Pulmonary artery endothelial cell (primary cell): ENCODE measurements at places on chromosomes 13 and 19. TPM values are rescaled to one million over a fixed set of nuclear protein-coding genes. Genes with fewer than 3 reads are reported as not detected.

The PNMA8A gene
- total RNA-seq: 0.20 and 1.7 TPM in 2 replicates

The NALCN gene
- 5.2 and 5.3 TPM in 2 replicates for total RNA-seq

The SHISA2 gene
- 4.3 and 15.1 TPM in 2 replicates for total RNA-seq

The ZNF540 gene
- 0.13 and 0.42 TPM in 2 replicates for total RNA-seq

The TEX29 gene
- total RNA-seq: not detected in 2 replicates

The PRKCSH gene
- total RNA-seq: 154 and 185 TPM in 2 replicates

The MAB21L1 gene
- total RNA-seq: under 0.01 TPM in 1 of 2 replicates, not detected in the other

The MYH14 gene
- 0.07 TPM in 1 of 2 replicates, not detected in the other for total RNA-seq

The RHPN2 gene
- total RNA-seq: 2.4 and 3.3 TPM in 2 replicates

The ZNF790 gene
- 6.7 and 10.1 TPM in 2 replicates for total RNA-seq

The JSRP1 gene
- 0.07 and 0.39 TPM in 2 replicates for total RNA-seq

The SMAD9 gene
- 3.2 and 5.0 TPM in 2 replicates for total RNA-seq

The ICAM1 gene
- 20.1 and 42.0 TPM in 2 replicates for total RNA-seq

The LINGO3 gene
- not detected in 2 replicates for total RNA-seq

The PCDH17 gene
- total RNA-seq: 1.7 and 3.0 TPM in 2 replicates

The MAST1 gene
- 0.18 and 0.59 TPM in 2 replicates for total RNA-seq

The MCEMP1 gene
- not detected in 2 replicates for total RNA-seq

The SLC8A2 gene
- total RNA-seq: not detected in 2 replicates

The NLRP9 gene
- under 0.01 TPM in 1 of 2 replicates, not detected in the other for total RNA-seq

The PEAK3 gene
- total RNA-seq: not detected in 2 replicates

The WASF3 gene
- 15.8 and 16.2 TPM in 2 replicates for total RNA-seq

The PLPPR3 gene
- total RNA-seq: 0.07 and 0.33 TPM in 2 replicates

The OLFM4 gene
- not detected in 2 replicates for total RNA-seq

The MISP3 gene
- total RNA-seq: 0.14 and 0.46 TPM in 2 replicates

The PSG11 gene
- not detected in 2 replicates for total RNA-seq

The IGFL2 gene
- total RNA-seq: not detected in 2 replicates

The ZNF799 gene
- total RNA-seq: 4.4 and 6.1 TPM in 2 replicates

The TLE2 gene
- total RNA-seq: 19.2 and 20.6 TPM in 2 replicates

The TSEN34 gene
- total RNA-seq: 58.7 and 65.7 TPM in 2 replicates

The PDX1 gene
- total RNA-seq: not detected in 2 replicates

The NAPSA gene
- total RNA-seq: under 0.01 and 0.11 TPM in 2 replicates

The COX7A1 gene
- 6.6 and 10.8 TPM in 2 replicates for total RNA-seq

The EBI3 gene
- 0.28 and 0.40 TPM in 2 replicates for total RNA-seq

The CGB2 gene
- total RNA-seq: not detected in 2 replicates

The PSG7 gene
- total RNA-seq: not detected in 2 replicates

The KLK4 gene
- total RNA-seq: not detected in 2 replicates

The CEACAM7 gene
- not detected in 2 replicates for total RNA-seq

The ZNF560 gene
- 2.1 TPM in 1 of 2 replicates, not detected in the other for total RNA-seq

The TMEM221 gene
- 0.04 TPM in 1 of 2 replicates, not detected in the other for total RNA-seq

The LIM2 gene
- total RNA-seq: not detected in 2 replicates

The GIPC3 gene
- 0.18 and 0.53 TPM in 2 replicates for total RNA-seq

The PGLYRP1 gene
- total RNA-seq: not detected in 2 replicates

The RFPL4AL1 gene
- total RNA-seq: 0.21 TPM in 1 of 2 replicates, not detected in the other

The SIGLECL1 gene
- not detected in 2 replicates for total RNA-seq

The CLDN10 gene
- 0.28 and 0.40 TPM in 2 replicates for total RNA-seq

The KRTDAP gene
- total RNA-seq: not detected in 2 replicates
